ENCODE measurements at places on chromosomes 1 and 21.

GRCh38 chr21:28608646-28609045, 384.0 kb downstream of the LTN1 start:
- no peak for DNase-seq

DNA sequence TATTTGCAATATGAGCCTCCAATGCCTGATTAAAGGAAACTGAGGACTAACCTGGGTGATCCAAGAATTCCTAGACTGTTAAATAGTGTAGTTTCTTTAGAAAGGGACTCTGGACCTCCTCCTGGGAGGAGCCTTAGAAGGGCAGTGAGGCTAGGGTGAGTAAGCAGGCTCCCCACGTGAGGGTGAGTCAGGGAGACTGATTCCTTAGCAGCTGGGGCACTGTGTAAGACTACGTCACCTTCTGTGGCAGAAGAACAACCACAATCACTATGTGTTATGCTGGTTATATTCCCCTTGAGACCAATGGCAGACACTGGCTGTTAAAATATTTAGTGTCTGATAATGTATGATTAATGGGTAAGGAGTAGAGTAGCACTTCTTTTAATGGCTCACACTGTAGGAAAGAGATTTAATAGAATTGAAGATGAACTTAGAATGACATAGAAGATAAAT, 53.3 kb upstream of the SYT14 start:
- DNase-seq: no peak

- DNase-seq: no peak
Observed at GRCh38 chr1:14593302-14593701, 5.2 kb upstream of the KAZN start.

DNA sequence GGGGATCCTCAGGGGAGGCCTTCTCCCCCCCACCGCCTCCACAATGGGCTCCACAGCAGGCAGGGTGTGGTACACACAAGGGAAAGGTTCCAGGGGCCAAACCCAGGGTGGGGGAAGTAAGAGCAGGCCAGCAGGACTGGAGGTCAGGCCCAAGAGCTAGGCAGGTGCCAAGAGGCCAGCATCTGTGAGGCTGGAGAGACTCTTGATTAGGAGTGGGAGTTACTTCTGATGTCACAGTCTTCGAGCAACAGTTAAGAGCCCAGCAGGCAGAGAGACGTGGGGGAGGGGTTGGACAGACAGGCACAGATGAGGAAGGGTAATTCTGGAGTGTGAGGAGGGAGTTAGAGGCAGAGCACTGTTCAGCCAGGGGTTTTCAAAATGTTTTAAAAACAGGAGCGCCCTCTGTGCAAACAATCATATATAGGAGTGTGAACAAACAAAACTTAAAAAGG, 55.8 kb downstream of the SLC9A1 start:
- no peak for DNase-seq

- no peak for DNase-seq
Observed at GRCh38 chr1:46134660-46135331, 2.4 kb upstream of the PIK3R3 start.

DNA sequence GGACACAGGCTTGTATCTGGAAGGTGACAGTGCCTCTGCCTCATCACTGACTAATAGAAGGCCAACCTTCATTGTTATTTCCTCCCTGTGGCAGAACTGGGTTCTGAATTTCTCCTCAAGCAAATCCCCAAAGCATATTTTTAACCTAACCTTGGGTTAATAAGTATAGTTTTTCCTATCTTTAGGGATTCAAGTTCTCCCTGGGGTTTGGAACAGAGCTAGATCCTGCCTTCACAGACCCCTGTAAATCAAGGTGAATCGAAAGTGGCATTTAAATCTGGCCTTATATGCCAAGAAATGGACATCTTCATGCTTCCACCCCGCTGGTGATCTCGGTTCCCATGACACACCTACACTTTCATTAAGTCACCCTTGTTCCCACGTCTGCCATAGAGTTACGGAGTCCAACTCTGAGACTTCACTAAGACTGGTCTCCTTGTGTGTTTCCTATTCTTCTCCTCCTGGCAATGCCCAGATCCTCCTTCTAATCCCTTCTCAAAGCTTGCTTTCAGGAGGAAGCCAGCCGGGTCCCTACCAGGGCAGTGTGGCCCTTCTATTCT, 4.3 kb upstream of the CHI3L2 start:
- DNase-seq: no peak

- DNase-seq: no peak
Observed at GRCh38 chr1:89633800-89634625, 1.1 kb downstream of the LRRC8C start.

GRCh38 chr21:42674351-42674940, 21.0 kb downstream of the PDE9A start:
- no peak for DNase-seq

- no peak for DNase-seq
Observed at GRCh38 chr1:171160639-171161354, 24.3 kb upstream of the FMO2 start.

GRCh38 chr1:202164271-202165037, 4.1 kb upstream of the PTPN7 start:
- DNase-seq: peak; percentile 76

- DNase-seq: no peak
Observed at GRCh38 chr1:77126307-77126706, 92.9 kb downstream of the PIGK start.

DNA sequence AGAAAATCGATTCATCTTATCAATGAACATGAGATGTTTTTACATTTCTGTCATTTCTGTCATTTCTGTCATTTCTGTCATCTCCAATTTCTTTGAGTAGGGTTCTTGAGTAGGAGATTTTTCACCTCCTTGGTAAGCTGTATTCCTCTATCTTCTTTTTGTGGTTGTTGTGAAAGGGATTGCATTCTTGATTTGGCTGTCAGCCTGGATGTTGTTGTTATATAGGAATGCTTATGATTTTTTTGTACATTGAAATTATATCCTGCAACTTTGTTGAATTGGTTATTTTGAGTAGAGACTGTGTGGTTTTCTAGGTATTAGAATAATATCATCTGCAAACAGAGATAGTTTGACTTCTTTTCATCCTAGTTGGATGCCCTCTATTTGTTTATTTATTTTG, 1233.7 kb downstream of the PLA2G4A start:
- DNase-seq: no peak

DNA sequence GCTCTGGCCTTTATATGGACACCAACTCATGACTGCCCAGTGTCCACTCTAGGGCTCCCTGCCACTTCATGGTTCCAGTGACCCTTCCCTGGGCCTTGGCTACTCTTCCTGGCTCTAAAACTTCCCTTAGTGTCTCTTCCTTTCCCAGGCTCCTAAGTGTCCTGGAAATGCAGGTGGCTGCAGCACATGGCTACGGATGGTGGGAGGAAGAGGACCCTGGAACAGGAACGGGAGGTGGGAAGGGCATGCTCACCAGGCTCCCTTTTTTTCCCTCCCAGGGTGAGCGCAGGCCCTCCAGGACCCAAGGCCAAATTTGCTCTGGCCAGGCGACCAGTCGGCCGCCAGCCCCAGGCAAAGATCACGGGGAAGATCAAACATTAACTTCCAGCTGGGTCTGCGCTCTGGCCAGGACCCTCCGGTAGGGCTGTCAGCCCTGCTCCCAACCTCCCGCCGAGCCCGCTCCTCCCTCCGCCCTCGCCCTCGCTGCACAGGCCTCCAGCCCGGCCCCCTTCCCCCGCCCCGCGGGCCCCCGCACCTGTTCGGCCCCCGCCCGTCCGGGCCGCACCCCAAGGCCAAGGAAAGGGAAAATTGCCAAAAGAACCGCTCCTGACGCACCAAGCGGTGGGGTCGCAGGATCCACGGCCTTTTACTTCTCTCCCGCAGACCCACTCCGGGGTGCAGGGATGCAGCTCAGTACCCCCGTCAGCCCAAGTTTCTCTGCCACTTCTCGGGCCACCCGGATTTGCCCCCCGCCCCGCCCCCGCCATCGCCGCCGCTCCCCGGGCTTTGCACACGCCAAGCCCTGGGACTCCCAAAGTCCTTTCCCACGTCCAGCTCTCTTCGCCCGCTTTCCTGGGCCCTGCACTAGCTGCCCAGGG, 894 bp downstream of the TCEA3 start:
- no peak for DNase-seq

GRCh38 chr21:25342816-25343215, 264.5 kb downstream of the MRPL39 start:
- no peak for DNase-seq
